ENCODE measurements at places on chromosomes 2 and 18. TPM values are rescaled to one million over a fixed set of nuclear protein-coding genes. Genes with fewer than 3 reads are reported as not detected.
A peak's percentile ranks its signal among the peaks of the same experiment; 100 is the strongest.

DNA sequence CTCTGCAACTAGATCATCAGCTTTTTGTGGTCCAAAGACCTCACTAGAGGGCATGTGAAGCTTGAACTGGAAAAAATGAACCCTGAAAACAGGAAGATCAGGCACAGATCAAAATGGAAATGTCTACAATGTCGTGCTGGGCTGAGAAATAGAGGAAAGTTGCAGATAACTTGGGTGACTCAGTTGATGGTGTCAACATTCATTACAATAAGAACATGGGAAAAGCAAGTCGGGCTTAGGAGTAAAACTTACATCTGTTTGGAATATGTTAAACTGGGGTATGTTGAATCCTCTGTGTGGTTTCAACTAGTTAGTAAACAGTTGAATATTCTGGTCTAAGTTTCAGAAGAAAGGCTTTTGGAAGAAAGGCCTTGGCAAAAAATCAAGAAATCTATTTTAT lies 940.4 kb downstream of the ERBB4 start:
- H3K27ac ChIP-seq: no peak overlapping the region
- no peaks in the 10 kb centered on the region for H3K4me1 ChIP-seq
- H3K4me3 ChIP-seq: no peak overlapping the region
- no peaks in the 10 kb centered on the region for H3K27me3 ChIP-seq

DNA sequence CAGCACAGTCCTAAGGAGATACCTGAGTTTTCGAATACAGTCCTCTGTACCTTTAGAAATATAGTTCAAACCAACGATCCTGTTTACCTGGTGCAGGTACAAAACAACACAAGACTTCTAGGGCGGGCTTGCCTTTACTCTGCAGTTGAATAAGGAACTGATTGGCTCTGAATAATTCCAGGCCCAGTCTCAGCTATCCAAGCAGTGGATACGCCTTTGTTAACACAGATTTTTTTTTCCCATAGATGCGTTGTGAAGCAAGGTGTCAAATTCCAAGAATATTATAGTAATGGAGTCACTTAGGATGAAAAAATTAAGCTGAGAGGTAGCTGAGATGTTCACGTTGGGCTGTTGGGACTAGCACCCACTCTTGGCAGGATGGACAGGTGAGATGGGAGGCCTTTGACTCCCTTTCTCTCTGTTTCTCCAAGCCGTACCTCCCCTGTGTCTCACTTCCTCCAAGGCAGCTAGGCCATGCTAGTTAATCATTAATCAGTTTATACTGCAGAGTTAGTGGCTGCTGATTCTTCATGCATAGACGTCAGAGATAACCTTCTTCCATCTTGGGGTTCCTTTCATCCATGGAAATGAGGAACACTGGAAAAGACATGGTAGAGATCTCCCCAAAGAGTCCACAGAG lies 380.8 kb upstream of the ACVR2A start:
- DNase-seq: no peak
- H3K27ac ChIP-seq: no peak overlapping the region
- no peak overlapping the region for H3K4me3 ChIP-seq

- H3K4me3 ChIP-seq: no peak overlapping the region
- H3K27ac ChIP-seq: no peak overlapping the region
- DNase-seq: no peak
- no peaks in the 10 kb centered on the region for H3K27me3 ChIP-seq
Observed at GRCh38 chr18:53735526-53735925, 488.9 kb downstream of the MBD2 start.

GRCh38 chr18:36931106-36931505 lies 102.2 kb downstream of the KIAA1328 start:
- no peak for DNase-seq
- H3K36me3 ChIP-seq: no peaks in the 10 kb centered on the region
- no peaks in the 10 kb centered on the region for H3K4me1 ChIP-seq
- H3K27ac ChIP-seq: no peak overlapping the region
- H3K27me3 ChIP-seq: no peaks in the 10 kb centered on the region
- no peak overlapping the region for H3K4me3 ChIP-seq

- DNase-seq: no peak
- H3K27me3 ChIP-seq: no peaks in the 10 kb centered on the region
- H3K27ac ChIP-seq: no peak overlapping the region
Observed at GRCh38 chr2:198102120-198102519, 297.7 kb downstream of the PLCL1 start.

Gene ALPI
- not detected for total RNA-seq

Gene VAMP5
- 41.3 TPM for total RNA-seq

Gene MFSD6
- total RNA-seq: 185 TPM

Gene FAM124B
- 1.1 TPM for total RNA-seq

Gene IL36RN
- not detected for total RNA-seq

GRCh38 chr18:40957533-40958070 lies 997.4 kb upstream of the PIK3C3 start:
- DNase-seq: no peak
- no peaks in the 10 kb centered on the region for H3K4me1 ChIP-seq
- H3K4me3 ChIP-seq: no peak overlapping the region

DNA sequence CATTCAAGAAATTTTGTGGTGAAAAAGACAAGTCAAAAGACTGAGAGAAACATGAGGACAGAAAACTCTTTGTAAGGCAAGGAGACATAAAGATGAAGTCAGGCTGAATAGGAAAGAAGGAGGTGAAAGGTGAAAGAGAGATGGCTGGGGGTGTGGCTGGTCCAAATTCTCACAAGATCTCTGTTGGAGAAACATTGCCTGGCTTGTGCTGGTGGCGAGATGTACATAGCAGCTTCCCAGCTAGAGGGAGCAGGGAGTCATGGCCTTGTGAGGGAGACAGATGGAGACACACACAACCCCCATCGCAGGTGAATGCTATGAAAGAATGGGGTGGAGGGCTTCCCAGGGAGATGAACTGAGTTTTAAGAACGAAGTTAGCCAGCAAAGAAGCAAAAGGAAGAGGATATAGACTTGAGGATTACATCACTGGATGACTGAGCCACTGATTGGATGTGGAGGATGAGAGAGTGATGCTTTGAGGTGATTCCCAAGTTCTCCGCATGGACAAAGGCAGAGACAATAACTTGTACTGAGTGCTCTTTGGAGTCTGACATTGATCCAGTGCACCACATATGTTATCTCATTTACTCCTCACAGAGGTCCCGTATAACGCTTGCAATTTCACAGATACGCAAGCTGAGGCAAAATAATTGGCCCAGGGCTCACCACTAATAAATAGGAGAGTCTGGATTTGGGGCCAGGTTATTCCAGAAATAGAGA lies 3.7 kb upstream of the EMX1 start:
- DNase-seq: no peak
- H3K4me1 ChIP-seq: peaks cover 28% of the 10 kb centered on the region

DNA sequence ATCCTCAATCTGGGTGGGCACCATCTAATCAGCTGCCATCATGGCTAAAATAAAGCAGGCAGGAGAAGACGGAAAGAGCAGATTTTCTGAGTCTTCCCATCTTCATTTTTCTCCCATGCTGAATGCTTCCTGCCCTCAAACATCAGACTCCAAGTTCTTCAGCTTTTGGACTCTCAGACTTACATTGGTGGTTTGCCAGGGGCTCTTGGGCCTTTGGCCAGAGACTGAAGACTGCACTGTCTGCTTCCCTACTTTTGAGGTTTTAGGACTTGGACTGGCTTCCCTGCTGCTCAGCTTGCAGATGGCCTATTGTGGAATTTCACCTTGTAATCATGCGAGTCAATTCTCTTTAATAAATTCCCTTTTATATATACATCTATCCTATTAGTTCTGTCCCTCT lies 36.6 kb downstream of the DIPK1C start:
- no peaks in the 10 kb centered on the region for H3K4me1 ChIP-seq
- no peaks in the 10 kb centered on the region for H3K36me3 ChIP-seq
- H3K27me3 ChIP-seq: no peaks in the 10 kb centered on the region
- no peak overlapping the region for H3K4me3 ChIP-seq
- DNase-seq: peak; percentile 64

GRCh38 chr2:152730591-152731333 lies 12.3 kb downstream of the ARL6IP6 start:
- no peaks in the 10 kb centered on the region for H3K36me3 ChIP-seq
- H3K4me1 ChIP-seq: no peaks in the 10 kb centered on the region
- no peak for DNase-seq
- H3K4me3 ChIP-seq: no peak overlapping the region

GRCh38 chr2:56018267-56018666 lies 94.7 kb upstream of the EFEMP1 start:
- no peak overlapping the region for H3K4me3 ChIP-seq
- no peaks in the 10 kb centered on the region for H3K4me1 ChIP-seq
- H3K27me3 ChIP-seq: no peaks in the 10 kb centered on the region
- no peaks in the 10 kb centered on the region for H3K36me3 ChIP-seq
- H3K27ac ChIP-seq: no peak overlapping the region
- DNase-seq: no peak

DNA sequence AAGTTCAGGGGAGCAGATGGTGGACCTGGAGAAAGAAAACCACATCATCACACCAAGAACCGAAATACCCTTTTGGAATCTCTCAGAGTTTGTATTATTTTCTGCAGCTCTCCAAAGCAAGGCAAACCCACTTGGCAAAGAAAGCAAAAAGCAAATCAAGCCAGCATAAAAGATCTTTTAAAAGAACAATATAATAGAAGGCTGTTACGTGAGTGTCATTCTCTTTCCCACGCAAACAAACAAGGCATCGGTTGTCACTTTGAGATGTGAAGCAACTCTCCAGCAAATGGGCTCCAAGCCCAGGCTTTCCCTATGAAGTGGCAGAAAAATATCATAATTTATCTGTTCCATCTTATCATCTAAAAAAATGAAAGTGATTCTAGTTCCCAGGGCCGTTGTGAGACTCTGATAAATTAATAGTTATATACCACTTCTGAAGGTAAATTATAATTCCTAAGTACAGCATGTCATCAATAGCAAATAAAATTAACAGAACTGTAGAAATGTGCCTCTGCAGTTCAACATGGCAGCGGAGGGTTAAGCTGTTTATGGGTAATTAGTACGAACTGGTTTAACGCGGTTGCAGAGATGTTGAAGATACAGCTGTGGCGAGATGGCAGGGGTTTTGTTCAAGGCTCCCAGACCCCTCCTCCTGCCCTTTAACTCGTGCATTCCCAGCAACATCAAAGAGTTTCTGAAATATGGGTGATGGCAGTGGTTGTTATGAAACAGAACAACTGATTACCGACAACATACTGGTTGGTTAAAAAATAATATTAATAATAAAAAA lies 89.2 kb downstream of the EPHA4 start:
- H3K27ac ChIP-seq: no peak overlapping the region
- H3K27me3 ChIP-seq: no peaks in the 10 kb centered on the region
- no peak overlapping the region for H3K4me3 ChIP-seq

GRCh38 chr2:158718851-158719250 lies 76.3 kb upstream of the DAPL1 start:
- peaks cover 40% of the 10 kb centered on the region for H3K4me1 ChIP-seq
- H3K36me3 ChIP-seq: no peaks in the 10 kb centered on the region
- no peak overlapping the region for H3K4me3 ChIP-seq
- no peaks in the 10 kb centered on the region for H3K27me3 ChIP-seq
- H3K27ac ChIP-seq: no peak overlapping the region

DNA sequence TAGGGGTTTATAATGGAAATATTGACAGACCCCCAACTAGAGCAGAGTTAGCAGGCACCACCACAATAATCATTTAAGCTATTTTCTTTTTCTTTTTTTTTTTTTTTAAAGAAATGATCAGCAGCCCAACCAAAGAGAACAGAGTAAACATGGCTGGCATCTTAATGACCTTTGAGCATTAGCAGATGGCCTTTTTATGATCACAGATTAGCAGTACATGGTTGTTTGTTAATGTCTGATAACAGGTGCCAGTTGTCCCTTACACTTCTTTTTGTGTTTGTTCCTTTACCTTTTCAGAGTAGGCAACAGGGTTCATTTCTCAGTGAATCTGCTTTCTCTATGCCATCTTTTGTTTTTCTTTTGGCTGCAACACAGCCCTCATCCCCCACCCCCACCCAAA lies 747.0 kb downstream of the BCL11A start:
- no peaks in the 10 kb centered on the region for H3K36me3 ChIP-seq
- no peak for DNase-seq
- H3K4me1 ChIP-seq: no peaks in the 10 kb centered on the region
- H3K27me3 ChIP-seq: no peaks in the 10 kb centered on the region
- no peak overlapping the region for H3K27ac ChIP-seq
- no peak overlapping the region for H3K4me3 ChIP-seq

GRCh38 chr2:39486071-39486470 lies 49.0 kb upstream of the MAP4K3 start:
- H3K27me3 ChIP-seq: no peaks in the 10 kb centered on the region
- DNase-seq: no peak
- no peak overlapping the region for H3K27ac ChIP-seq
- no peak overlapping the region for H3K4me3 ChIP-seq

Gene AGPS
- total RNA-seq: 38.8 TPM

Gene ALPP
- total RNA-seq: not detected

- no peaks in the 10 kb centered on the region for H3K27me3 ChIP-seq
- no peak overlapping the region for H3K27ac ChIP-seq
- H3K36me3 ChIP-seq: no peaks in the 10 kb centered on the region
- no peak for DNase-seq
- H3K4me3 ChIP-seq: no peak overlapping the region
Observed at GRCh38 chr2:65554765-65555591, 122.6 kb upstream of the SPRED2 start.

GRCh38 chr2:214837466-214837865 lies 28.0 kb upstream of the BARD1 start:
- no peak overlapping the region for H3K4me3 ChIP-seq
- H3K4me1 ChIP-seq: no peaks in the 10 kb centered on the region
- no peak overlapping the region for H3K27ac ChIP-seq
- H3K27me3 ChIP-seq: no peaks in the 10 kb centered on the region
- no peak for DNase-seq

Gene PSMA8
- not detected for total RNA-seq

GRCh38 chr2:160876029-160876428 lies 284.2 kb upstream of the TANK start:
- H3K4me3 ChIP-seq: no peak overlapping the region
- no peaks in the 10 kb centered on the region for H3K36me3 ChIP-seq
- no peak for DNase-seq
- no peaks in the 10 kb centered on the region for H3K4me1 ChIP-seq

Gene FSHR
- 0.13 TPM for total RNA-seq

DNA sequence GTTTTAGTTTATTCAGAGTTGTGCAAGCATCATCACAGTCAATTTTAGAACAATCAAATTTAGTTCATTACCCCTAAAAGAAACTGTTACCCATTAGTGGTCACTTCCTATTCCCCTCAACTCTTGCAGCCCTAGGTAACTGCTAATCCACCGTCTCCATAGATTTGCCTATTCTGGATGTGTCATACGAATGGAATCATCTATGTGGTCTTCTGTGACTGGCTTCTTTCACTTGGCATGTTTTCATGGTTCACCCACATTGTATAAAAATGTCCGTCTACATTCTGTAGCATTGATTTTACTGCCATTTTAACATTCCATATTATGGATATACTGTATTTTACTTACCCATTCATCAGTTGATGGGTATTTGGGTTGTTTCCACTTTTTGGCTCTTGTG lies 5.3 kb upstream of the CEP68 start:
- no peaks in the 10 kb centered on the region for H3K36me3 ChIP-seq
- no peaks in the 10 kb centered on the region for H3K27me3 ChIP-seq
- H3K27ac ChIP-seq: no peak overlapping the region
- DNase-seq: no peak
- no peaks in the 10 kb centered on the region for H3K4me1 ChIP-seq

- no peaks in the 10 kb centered on the region for H3K27me3 ChIP-seq
- DNase-seq: no peak
- H3K36me3 ChIP-seq: no peaks in the 10 kb centered on the region
- H3K4me1 ChIP-seq: peaks cover 32% of the 10 kb centered on the region
Observed at GRCh38 chr2:869357-869871, 81.2 kb upstream of the SNTG2 start.

Gene OR6B2
- total RNA-seq: not detected

GRCh38 chr18:68033466-68033865 lies 516.9 kb upstream of the DSEL start:
- H3K27ac ChIP-seq: no peak overlapping the region
- H3K4me3 ChIP-seq: no peak overlapping the region
- H3K4me1 ChIP-seq: no peaks in the 10 kb centered on the region
- DNase-seq: no peak
- H3K36me3 ChIP-seq: no peaks in the 10 kb centered on the region
- no peaks in the 10 kb centered on the region for H3K27me3 ChIP-seq

Gene ABCB11
- 1.2 TPM for total RNA-seq

Gene SATB2
- total RNA-seq: 1.9 TPM

Gene RGPD4
- not detected for total RNA-seq
